ENCODE measurements at places on chromosomes 1 and 21. TPM values are rescaled to one million over a fixed set of nuclear protein-coding genes. Genes with fewer than 3 reads are reported as not detected.

Gene TENT5C
- 0.32 TPM for total RNA-seq

Gene MSH4
- 0.11 TPM for total RNA-seq

Gene RXFP4
- total RNA-seq = 0.33 TPM

Gene BATF3
- 1.8 TPM for total RNA-seq

Gene ITLN1
- total RNA-seq = 0.21 TPM

Gene IFFO2
- 8.0 TPM for total RNA-seq

Gene EDARADD
- 0.32 TPM for total RNA-seq

Gene TTC39A
- 15.6 TPM for total RNA-seq

Gene TTC3
- total RNA-seq = 128 TPM

Gene CDK18
- total RNA-seq = 42.0 TPM

All from cardiac muscle cell (in vitro differentiated cells and primary cell).